ENCODE measurements at places on chromosomes 13 and 19. TPM values are rescaled to one million over a fixed set of nuclear protein-coding genes. Genes with fewer than 3 reads are reported as not detected.

Gene TJP3
- not detected for total RNA-seq

Gene PSG3
- total RNA-seq, result not detected

Gene PTH2
- not detected for total RNA-seq

Gene VSTM1
- total RNA-seq, result not detected

Gene MAP4K1
- 0.07 TPM for total RNA-seq

Gene ZNF586
- total RNA-seq, result 13.7 TPM

Gene IL4I1
- total RNA-seq, result 0.23 TPM

Gene FSTL3
- 185 TPM for total RNA-seq

Gene ZNF700
- 6.4 TPM for total RNA-seq

Gene LRRC63
- total RNA-seq, result not detected

Gene NALCN
- 16.3 TPM for total RNA-seq

Gene TMC4
- total RNA-seq, result 0.20 TPM

Gene SOX1
- not detected for total RNA-seq

Gene RNF225
- total RNA-seq, result 0.13 TPM

Gene ZNF677
- total RNA-seq, result 14.8 TPM

Gene MATK
- not detected for total RNA-seq

Gene C5AR1
- total RNA-seq, result 0.39 TPM

Gene MRPL54
- 21.1 TPM for total RNA-seq

Gene ZNF709
- total RNA-seq, result 3.5 TPM

Gene SMAD9
- 8.3 TPM for total RNA-seq

Gene VSIG10L
- 1.2 TPM for total RNA-seq

Gene CEACAM8
- total RNA-seq, result not detected

Gene DIRAS1
- 2.3 TPM for total RNA-seq

Gene FFAR3
- not detected for total RNA-seq

Gene IGFL2
- 0.13 TPM for total RNA-seq

Gene SERPINE3
- not detected for total RNA-seq

Gene LRFN3
- total RNA-seq, result 5.1 TPM

Gene GARIN5A
- total RNA-seq, result 0.23 TPM

Gene ODAD3
- 0.26 TPM for total RNA-seq

Gene TTC9B
- total RNA-seq, result not detected

Gene ALDH16A1
- total RNA-seq, result 18.3 TPM

Gene RELB
- 6.1 TPM for total RNA-seq

Gene ZNF470
- total RNA-seq, result 8.5 TPM

Gene ZSCAN22
- 4.2 TPM for total RNA-seq

Gene VSTM2B
- total RNA-seq, result not detected

Gene ZNF573
- 7.1 TPM for total RNA-seq

Gene ATP4B
- total RNA-seq, result not detected

Gene ZNF568
- 16.2 TPM for total RNA-seq

Gene CLIP3
- total RNA-seq, result 42.9 TPM

Gene HSPB6
- total RNA-seq, result 161 TPM

Gene SKA3
- total RNA-seq, result 0.83 TPM

Gene TMEM150B
- not detected for total RNA-seq

Gene ACP7
- 11.4 TPM for total RNA-seq

Data from smooth muscle cell of the pulmonary artery (primary cell).